ENCODE measurements at places on chromosomes 12 and 14.

DNA sequence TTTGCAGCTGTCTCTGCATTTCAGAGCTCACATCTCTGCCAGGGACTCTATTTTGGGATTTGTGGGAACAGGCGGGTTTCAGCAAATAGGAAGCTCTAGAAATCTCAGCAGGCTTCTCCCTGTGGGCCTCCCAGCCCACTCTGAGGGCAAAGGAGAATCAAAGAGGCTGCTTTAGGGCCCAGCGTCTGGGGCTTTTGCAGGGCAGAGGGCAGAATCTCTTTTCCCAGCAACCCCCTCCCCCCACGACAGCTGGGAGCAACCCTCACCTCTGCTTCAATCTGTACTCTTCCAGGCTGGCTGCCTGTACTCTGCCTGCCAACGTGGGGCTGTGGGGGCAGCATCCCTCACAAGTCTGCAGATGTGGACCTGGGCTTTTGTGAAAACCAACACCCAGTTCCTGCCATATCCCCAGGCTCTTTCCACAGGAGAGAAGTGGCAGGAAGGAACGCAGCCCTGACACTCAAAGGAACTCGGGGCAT lies 529.6 kb upstream of the TBX3 start:
- no peak for DNase-seq

DNA sequence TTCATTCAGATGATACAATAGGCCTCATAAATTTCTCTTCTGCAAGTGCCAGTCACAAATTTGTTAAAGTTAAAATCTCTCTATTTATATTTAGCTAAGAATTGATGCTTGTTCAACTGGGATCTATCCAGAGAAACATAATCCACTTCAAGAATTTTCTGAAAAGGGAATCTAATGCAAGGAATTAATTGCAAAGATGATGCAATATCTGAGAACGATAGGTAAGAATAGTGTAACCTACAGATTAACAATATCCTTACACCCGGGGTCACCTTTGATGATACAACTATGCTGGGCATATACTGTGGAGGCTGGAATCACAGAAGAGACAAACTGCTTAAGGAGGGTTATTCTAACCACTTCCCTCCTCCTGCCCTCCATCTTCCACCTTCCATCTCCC lies 295.1 kb downstream of the FOXG1 start:
- DNase-seq, result no peak

DNA sequence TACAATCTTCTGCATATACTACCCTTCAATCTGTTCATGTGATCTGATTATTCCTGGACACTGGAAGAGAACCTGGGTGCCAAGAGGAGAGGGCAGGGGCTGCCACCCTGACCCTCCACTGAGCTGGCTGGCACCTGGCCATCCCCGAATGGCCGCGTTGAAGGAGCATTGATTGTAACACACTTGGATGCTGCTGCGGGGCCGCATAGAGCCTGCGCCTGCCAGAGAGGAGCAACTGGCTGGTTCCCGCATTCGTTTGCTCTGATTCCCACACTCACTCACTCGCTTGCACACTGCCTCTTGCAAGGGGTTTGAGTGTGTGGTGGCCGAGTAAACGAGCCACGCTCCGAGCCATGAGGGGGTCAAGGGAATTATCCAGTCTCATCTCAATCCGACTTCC lies 32.4 kb downstream of the PSEN1 start:
- no peak for DNase-seq

DNA sequence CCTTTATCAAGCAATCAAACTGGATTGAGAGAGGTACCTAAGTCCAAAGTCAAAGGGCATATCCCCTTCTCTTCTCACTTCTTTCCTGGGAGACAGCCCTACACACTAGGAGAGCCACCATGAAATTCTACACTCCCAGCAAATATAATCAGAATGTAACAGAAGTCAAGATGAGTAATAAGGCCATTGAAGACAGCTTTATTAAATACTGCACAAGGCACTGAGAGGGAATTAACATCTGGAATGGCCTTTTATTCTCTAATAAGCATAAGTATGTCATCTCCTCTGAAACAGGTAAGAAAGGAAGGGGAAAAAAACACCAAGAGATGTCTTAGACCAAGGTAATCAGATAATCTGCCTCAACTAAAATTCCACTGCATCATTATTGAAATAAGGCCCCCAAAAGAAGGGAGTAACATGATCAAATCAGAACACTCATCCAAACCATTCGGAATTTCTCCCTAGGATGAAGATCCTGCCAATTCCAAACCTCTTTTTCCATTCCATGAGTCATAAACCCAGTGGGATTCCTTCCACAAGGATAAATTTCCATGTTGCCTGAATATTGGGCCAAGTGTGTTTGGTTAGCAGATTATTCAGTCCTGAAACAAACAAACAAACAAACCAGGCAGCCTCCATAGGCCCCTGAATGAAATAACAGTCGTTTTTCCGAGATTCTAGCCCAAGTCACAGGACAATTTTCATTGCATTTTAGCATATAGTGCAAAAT lies 19.9 kb downstream of the SLC35F4 start:
- no peak for DNase-seq

DNA sequence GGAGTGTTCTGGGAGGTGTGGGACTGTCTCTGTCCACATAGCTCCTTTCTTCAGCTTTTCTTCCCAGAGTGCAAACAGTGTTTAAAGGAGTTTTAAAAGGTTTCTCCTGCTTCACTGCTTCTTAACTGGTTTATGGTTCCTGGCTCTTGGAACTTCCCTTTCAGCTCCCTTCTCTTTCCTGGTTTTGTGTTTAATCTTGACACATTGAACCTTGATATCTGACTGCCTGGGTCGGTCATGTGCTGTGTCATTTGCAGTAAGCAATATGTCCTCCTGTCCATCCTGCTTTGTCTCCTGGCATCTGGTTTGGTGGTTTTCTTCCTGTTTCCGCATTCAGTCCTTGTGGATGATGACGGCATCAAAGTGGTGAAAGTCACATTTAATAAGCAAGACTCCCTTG lies 2.2 kb downstream of the TMEM106C start:
- no peak for DNase-seq

GRCh38 chr12:112533528-112533927 lies 114.8 kb downstream of the PTPN11 start:
- DNase-seq, result no peak

DNA sequence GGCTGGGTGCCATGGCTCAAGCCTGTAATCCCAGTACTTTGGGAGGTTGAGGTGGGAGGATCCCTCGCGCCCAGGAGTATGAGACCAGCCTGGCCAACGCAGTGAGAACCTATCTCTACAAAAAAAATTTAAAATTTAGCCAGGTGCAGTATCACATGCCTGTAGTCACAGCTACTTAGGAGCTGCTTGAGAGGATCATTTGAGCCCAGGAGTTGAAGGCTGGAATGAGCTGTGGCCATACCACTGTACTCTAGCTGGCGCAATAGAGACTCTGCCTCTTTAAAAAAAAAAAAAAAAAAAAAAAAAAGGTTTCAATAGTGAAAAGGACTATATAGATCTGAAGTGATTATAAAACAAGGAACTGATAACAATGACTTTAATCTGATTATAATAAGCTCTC lies 13.5 kb downstream of the PSMA3 start:
- DNase-seq, result no peak

GRCh38 chr12:130185455-130186391 lies 23.5 kb downstream of the FZD10 start:
- DNase-seq, result no peak

DNA sequence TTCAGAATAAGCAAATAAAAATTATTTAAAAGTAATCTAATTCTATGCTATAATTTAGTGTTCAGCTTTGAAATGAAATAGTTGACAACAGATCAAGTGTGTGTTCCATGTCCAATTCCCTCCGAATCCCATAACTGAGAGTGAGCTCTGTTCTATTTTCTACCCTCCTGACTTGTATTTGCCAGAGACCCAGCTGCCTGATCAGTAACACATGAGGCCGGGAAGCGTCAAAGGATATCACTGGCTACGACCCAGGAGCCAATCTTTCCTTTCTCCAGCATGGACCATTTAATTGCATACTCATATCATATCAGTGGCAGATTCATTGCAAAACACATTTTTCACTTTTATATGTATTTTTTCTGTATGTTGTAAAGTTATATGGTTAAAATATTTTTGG lies 108.8 kb upstream of the TSPAN8 start:
- DNase-seq, result no peak

DNA sequence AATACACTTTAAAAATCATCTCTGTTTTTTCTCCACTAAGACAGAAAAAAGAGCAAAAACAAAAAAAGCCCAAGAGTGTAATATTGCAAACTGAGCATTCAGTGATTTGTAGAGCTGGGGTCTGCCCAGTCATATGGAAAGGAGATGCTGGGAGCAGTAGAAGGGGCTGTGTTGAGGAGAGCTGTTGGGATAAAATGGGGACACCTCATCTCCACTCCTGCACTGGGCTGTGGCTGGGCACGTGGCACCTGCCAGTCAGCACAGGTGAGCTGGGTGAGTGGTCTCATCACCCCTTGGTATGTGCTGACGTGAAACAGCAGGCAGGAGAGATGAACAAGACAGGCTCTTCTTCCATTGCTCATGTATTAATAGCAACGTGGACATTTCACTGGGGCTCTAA lies 217.4 kb downstream of the C12orf42 start:
- no peak for DNase-seq
